ENCODE measurements at places on chromosomes 7 and 10.

DNA sequence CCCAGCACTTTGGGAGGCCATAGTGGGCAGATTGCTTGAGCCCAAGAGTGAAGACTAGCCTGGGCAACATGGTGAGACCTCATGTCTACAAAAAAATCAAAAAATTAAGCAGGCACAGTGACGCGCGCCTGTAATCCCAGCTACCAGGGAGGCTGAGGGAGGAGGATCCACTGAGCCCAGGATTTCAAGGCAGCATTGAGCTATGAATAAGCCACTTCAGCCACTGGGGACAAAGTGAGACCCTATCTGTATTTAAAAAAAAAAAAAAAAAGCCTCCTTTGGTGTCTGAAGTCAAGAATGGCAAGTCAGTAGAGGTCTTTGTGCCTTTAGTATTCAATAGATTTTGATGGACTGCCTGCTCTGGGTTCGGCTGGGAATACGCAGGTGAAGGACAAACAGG is 85.7 kb downstream of the RALA start:
- DNase-seq = no peak

GRCh38 chr7:127251465-127252376 is 1.0 kb downstream of the GRM8 start:
- no peak for DNase-seq

DNA sequence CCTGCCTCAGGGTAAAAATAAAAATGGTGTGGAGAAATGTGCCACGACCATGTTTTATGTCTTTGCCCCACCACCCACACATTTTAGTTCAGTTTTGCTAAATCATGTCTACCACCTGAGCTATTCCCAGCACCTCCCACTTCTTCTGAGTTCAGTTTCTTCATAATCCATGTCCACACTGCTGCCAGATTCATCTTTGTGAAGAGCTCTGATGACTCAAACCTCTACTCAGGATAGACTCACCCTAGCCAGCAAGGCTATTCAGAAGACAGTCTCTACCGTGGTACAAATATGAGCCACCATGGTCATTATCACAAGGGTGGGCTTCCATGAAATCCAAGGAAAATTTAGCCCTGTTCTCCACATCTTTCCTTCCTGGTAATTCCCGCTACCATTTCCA is 231.1 kb upstream of the PRKCQ start:
- DNase-seq = no peak

GRCh38 chr7:139328375-139328774 is 12.8 kb upstream of the FMC1 start:
- no peak for DNase-seq

DNA sequence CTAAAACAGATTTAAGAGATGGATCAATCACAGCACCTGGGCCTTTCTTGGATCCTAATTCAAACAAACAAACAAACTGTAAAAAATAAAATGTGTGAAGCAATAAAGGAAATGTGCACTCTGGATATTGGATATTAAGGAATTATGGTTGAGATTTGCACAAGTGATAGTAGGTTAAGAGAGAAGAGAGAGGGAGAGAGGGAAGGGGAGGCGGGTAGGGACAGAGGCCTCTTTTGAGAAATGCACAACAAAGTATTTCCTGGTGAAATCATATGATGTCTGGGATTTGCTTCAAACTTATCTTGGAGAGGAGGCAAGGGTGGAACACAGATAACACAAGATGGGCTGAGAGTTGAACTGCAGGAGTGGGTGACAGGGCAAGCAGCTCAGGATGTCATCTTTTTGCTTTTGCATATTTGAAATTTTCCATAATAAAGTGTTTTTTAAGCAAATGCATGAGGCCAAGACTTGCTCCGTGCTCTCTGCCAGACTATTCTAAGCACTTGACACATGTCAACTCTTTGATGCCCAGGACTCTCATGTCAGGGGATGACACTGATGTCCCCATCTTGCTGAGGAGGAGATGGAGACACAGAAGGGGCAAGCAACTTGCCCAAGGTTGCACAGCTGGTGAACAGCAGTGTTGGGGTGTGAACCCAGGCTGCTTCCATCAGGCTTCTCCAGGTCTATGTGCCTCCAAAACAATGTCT is 9.1 kb upstream of the AEBP1 start:
- DNase-seq = no peak

All from NCI-H146 (cell line).